ENCODE measurements at places on chromosomes 13 and 19.

DNA sequence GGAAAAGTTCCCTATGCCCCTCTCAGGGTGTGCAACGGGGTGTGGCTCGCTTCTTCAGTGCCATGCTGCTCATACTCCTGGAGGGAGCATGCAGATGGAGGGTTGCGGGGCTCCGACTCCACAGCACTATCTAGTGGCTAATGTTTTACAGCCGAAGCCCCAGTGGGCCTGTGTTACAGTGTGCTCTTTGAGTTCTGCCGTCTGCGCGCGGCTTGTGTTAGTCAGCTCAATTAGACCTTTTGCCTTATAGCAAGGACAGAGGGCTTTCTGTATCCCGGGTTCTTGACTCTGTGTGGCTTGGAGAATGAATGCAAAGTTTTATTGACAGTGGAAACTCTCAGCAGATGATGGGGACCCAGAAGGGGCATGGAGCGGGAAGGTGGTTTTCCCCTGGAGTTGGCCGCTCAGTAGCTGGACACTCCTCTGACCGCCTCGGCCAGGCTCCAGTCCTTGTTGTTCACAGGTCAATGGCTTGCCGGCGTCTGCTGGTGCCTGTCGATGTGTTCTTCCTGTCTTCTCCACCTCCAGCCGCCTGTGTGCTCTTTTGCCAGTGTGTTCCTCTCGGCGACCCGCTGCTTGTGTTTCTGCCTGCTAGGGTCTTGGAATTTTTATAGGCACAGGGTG lies 383.4 kb downstream of the LMO7 start:
- no peak for DNase-seq

- DNase-seq = no peak
Observed at GRCh38 chr19:44803442-44804428, 5.2 kb upstream of the BCAM start.

- DNase-seq = no peak
Observed at GRCh38 chr13:73776151-73776785, 357.9 kb downstream of the KLF12 start.

GRCh38 chr19:45508861-45509691 lies 1.8 kb downstream of the VASP start:
- peak; percentile 72 for DNase-seq

DNA sequence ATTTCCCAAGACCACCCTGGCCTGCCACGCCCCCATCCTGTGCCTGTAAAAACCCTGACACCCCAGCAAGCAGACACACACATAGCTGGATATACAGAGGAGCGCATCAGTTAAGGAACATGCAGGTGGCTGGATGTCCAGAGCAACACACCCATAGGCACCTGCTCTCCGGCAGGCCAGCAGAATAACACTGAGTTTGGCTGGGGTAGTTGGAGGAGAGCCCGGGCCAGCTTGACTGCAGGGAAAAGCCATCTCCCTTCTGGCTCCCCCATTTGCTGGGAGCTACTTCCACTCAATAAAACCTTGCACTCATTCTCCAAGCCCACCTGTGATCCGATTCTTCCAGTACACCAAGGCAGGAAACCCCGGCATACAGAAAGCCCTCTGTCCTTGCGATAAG lies 8.9 kb downstream of the RASL11A start:
- DNase-seq = no peak

GRCh38 chr19:49567861-49568441 lies 12.4 kb downstream of the NOSIP start:
- DNase-seq = no peak

GRCh38 chr13:23074075-23074828 lies 106.5 kb upstream of the SGCG start:
- no peak for DNase-seq

GRCh38 chr13:99260216-99260615 lies 2.0 kb upstream of the GPR18 start:
- DNase-seq = no peak

DNA sequence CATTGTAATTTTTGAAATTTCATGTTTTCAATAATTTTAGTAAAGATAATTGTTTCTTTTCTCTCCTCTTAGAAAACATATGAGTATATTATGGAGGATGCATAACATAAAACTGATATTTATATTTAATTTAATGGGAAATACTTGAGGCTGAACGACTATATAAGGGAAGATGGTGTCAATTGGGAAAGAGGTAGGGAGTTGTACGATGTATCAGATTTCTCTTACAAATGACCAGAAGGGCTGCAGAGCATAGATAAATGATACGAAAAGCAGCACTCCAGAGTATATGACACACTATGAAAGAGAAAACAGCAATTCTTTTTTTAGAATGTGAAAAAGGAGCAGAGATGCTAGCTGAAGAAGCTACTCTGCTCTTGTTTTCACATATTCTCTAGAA lies 1308.0 kb upstream of the MIR17HG start:
- DNase-seq = no peak

- no peak for DNase-seq
Observed at GRCh38 chr13:41492432-41493260, 35.3 kb downstream of the RGCC start.

GRCh38 chr13:49053215-49053614 lies 77.5 kb downstream of the FNDC3A start:
- DNase-seq = no peak

DNA sequence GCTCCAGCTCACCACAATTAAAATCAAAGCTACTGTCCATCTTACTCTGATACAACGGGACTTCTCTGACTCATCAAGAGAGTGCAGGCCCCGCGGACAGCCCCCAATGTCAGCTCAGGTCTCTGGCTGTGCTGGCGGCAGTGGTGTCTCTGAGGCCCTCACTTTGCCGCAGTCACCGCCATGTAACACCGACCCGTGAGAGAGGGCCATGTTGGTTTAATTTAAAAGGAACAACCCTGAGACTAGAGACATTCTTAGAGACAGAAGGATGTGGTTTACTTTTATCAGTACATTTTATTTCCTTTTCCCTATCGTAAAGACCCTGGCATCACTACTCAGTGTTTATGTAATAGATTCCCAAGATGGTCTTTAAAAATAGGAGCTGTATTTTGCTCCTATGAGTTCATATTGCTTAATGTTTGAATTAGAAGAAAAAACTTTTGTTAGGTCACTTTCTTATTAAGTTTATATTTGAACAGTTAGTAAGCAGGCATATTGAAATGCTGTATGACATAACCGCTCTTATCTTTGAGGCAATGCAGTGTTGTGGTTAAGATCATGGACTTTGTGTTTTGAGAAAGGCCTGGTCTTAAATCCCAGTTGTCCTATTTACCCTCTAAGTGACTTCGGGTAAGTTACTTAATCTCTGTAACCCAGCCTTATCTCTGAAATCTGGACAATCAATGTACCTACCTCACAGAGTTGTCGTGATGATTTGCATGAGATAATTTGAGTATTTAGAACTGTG lies 23.4 kb downstream of the DGKH start:
- peak; percentile 8 for DNase-seq

GRCh38 chr19:52200044-52200443 lies 10.2 kb downstream of the PPP2R1A start:
- DNase-seq = peak; percentile 68

DNA sequence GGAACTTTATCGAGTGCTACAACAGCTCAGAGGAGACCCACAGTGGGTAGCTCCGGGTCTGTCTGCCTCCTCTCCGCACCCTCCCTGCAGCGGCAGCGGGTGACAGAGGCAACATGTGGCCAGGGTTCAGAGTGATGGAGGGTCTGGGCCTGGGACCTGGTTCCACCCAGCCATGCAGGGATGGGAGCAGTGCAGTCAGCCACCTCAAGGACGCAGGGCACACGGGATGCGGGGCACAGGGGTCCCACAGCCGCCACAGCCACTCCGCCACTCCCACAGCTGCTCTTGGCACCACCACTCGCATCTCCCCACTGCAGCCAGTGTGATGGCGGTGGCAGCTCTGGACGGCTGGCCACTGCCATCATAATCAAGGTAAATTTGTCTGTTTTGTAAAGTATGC lies 892.9 kb downstream of the OLFM4 start:
- no peak for DNase-seq

GRCh38 chr19:7916103-7916954 lies 1.7 kb downstream of the TGFBR3L start:
- no peak for DNase-seq

- DNase-seq = no peak
Observed at GRCh38 chr13:80180740-80181355, 160.1 kb downstream of the SPRY2 start.

DNA sequence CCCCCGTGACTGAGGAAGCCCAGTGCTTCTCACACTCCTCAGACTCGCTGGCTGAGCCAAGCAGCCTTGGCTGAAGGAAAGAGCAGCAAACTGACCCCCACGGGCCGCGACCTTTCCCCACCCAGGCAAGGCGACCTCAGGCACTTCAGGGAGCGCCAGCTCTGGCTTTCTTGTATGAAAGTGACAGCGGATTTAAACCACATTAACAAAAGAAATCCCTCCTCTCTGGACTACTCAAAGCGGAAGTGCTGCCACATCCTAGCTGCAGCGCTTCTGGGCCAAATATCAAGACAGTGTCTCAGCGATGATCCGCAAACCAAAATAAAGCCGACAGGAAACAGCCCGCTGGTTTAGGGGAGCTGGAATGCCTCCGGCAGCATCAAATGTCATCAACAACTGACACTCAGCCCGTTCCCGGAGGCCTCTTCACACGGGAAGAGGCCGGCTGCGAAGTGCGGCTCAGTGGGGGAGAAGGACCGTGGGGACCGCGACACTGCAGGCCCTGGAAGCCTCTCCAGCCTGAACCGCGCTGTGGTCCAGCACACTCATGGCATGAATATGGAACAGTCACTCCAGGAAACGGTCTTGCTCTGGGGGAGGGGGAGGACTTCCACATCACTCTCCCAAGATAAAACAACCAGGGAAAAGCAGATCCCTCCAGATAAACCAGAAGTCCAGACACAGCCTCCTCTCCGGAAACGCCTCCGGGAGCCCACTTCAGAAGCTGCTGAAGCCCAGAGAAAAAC lies 1.4 kb downstream of the RASA3 start:
- peak; percentile 95 for DNase-seq

- peak; percentile 50 for DNase-seq
Observed at GRCh38 chr13:31674051-31674450, 65.3 kb upstream of the RXFP2 start.

- no peak for DNase-seq
Observed at GRCh38 chr19:48770734-48771472, 15.6 kb downstream of the FGF21 start.

DNA sequence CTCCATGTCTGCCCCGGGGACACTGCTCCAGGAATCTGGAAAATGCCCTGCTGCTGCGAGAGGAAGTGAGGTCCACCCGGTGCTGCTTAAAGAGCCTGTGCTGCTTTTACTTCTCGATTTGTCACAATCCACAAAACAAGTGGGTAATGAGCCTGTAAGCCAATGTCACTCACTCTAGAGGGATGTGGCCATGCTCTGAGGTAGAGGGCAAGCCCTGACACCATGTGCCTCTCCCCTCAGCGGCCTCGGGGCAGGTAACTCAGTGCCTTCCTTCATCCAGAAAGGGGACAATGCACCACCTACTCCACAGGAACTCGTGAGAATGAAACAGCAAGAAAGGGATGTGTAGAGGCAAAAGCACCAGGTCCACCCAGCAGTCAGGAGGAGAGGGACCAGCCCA lies 106.2 kb downstream of the TUBA3C start:
- no peak for DNase-seq

GRCh38 chr13:50511877-50512341 lies 331.6 kb downstream of the DLEU7 start:
- DNase-seq = no peak

- DNase-seq = no peak
Observed at GRCh38 chr19:38952395-38953165, 21.8 kb downstream of the MRPS12 start.

- DNase-seq = no peak
Observed at GRCh38 chr13:109904218-109904617, 117.8 kb upstream of the IRS2 start.

Data from fibroblast of skin of right quadriceps (primary cell).